Frontal cortex (tissue), 4 donors: ENCODE measurements at places on chromosomes 7 and 10.

DNA sequence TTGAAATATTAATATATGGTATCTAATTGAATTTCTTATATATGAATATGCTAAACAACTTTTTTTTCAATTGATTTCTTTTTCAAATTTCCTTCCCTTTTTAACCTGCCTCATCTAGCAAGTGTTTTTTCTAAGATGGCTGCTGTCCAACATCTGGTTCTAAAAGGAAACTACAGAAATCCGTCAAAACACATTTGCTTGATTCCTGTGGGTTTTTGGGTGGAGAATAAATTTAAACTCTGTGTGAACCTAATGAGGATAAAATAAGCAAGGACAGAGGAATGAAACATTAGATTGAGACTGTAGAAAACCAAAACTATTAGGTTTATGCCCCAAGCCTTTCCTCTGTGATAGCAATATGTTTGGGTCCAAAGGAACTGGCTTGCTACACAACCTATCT lies 75.5 kb upstream of the STARD3NL start:
- no peak for DNase-seq

- DNase-seq, result no peak
Observed at GRCh38 chr10:123852411-123852951, 39.1 kb downstream of the CPXM2 start.

DNA sequence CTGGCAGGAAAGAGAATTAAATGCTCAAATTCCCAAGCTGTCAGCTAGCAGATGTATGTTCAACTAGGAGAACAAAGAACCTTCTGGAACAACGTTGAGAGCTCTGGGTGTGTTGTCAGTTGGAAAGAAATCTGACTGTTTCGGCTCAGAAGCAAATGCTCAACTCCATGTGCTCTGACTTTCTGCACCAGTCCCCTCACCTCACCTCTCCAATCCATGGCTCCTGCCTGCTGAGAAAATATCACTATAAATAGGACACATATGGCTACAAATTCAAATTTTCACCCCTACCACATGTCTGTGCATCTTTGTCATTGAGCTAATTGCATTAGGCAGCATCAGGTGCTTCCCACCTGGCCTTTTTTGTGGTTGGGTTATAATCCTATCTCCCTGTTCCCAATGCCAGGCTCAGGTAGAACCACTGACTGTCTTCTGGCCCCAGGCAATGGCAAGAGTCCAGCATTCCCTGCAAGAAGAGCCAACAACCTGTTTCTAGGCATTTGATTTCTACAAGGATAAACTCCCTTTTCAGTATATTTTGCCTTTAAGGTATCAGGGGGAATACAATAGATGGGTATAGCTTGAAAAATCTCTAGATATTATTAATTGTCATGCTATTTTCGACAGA lies 142.6 kb upstream of the LSM8 start:
- no peak for DNase-seq

DNA sequence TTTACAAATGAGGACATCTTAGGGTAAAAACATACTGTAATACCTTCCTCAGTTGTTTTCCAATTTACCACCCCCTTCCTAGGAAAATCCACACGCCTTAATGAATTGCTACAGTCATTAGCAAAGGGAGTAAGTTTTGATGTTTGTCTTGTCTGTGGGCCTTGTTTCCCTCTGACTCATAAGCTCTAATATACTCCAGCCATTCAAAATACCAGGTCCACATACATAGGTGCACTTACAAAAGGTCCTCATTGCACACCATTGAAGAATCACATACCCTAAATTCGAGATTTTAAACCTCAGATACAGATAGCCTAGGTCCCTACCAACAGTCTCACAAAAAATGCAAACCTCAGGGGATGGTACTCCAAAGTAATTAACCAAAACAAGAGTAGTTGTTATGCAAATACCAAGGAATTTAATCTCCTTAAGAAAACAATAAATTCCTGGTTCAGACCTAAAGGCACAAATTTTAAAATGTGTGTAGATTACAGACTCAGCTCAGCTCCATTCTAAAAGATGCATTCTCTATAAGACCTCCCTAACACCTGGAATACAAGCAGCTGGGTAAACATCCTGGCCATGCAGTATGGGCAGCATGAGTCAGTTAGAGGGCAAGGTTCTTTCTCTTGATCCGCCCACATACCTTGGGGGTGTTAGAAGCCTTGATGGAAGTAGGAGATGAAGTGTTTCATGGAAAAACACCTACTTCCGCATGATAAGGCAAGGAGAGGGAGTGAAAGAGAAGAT lies 3.0 kb upstream of the LIPK start:
- DNase-seq, result no peak

- DNase-seq, result no peak
Observed at GRCh38 chr10:132740588-132740987, 45.4 kb downstream of the NKX6-2 start.

DNA sequence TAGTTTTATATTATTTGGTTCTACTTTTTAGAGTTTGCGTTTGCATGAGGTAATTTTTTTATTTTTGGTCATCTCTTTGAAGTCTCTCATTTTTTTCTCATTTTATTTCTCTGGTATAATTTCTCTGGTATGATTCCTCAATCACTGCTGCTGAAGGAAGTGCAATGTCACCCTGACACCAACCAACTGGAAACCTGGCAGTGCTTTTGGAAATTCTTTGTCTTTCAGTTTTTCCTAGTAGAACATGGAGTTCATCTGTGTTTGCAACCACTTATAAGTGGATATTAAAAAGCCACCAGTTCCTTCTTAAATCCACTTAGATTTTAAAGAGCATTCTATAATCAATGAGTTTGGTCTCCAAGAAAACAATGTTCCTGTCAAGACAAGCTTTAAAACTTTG lies 291.8 kb downstream of the PRKG1 start:
- no peak for DNase-seq

GRCh38 chr7:46741938-46742540 lies 821.0 kb upstream of the IGFBP3 start:
- no peak for DNase-seq

- DNase-seq, result no peak
Observed at GRCh38 chr7:157234271-157234670, 95.5 kb downstream of the UBE3C start.
